ENCODE measurements at places on chromosomes 5 and 9.

- no peak for DNase-seq
Measured at GRCh38 chr9:125746774-125747052, 460 bp upstream of the PBX3 start.

GRCh38 chr5:136892000-136892399, 526.7 kb upstream of the TRPC7 start:
- DNase-seq, result no peak

DNA sequence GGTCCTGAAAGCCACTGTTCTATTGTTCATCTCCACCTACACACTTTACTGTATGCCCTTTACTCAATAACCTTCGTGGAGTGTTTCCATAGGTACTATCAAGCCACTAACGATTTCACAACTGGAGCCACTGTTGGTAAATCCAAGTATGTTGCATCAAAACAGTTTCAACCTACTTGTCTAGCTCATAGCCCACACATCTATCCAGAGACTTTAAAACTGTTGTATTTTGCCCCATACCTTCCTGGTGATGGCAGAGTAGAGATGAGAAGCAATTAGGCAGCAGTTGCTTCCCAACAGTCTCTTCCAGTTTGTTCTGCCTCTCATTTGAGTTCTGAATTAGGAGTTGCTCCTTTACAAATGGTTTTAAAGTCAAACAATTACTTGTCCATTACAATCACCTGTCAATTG, 607 bp downstream of the FAXDC2 start:
- no peak for DNase-seq

- no peak for DNase-seq
Measured at GRCh38 chr9:123102375-123103113, 69.1 kb downstream of the GPR21 start.

DNA sequence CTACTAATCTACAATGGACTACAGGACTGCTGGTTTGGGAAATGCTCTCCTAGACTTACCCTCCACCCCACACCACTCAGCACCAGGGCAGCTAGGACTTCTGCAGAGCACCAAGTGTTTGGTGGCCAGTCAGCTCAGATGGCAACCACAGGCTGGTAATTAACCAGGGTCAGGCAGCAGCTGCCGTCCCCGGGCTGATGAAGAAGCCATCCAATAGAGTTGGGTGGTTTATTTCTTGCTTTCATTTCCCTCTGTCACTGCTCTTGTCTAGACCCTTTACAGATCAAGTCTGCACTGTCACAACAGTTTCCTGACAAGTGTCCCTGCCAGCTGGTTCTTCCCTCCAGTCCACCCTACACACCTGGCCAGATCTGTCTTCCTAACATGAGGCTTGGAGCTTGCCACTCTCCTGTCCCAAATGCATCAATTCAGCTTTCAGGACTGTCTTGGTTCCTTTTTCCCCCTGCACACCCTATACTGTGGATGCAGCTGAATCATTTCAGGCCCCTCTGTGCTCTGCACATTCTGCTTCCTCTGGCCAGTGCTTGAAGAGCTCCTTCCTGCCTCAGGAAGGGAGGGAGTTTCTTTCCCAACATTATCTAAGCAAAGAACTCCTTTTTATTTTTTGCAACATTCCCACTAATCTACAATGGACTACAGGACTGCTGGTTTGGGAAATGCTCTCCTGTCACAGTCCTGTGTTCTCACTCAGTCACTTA, 30.2 kb upstream of the HSPA9 start:
- DNase-seq, result no peak

All from CD4-positive, alpha-beta T cell treated with Interleukin-4 for 4 hours (primary cell).